ENCODE measurements at places on chromosomes 16 and 17.

DNA sequence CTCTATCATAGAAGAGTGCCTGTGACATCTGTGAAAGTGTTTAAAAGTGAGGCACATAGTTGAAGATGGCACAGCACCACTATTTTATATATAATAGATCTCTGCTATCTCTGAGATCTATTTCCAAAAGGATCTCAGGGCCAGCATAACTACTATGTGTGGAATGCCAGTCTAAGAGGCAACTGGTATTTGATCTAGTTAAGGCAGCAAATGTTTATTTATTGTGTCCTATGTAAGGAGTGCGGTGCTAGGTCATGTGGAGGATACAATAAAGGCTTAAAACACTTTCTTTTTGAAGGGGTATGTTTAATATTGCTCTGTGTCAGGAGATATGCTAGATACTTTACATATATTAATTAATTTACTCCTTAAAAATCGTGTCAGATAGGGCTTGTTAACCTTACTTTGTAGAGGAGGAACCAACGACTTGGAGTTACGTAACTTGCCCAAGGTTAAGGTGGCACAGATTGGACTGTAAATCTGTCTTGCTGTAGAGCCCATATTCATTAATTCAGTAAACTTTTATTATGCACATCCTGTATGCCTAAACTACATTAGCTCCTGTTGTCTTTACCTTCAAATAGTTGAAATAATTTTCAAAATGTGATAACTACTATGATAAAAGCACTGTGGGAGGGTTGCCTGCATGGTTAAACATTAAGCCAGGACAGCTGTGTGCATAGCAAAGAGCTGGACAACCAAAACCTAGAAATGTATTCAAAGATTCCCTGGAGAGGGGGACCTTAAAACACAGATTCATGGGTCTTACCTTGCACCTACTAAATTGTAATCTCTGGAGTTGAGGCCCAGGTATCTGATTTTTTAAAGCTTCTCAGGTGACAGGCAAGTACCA lies 83.3 kb downstream of the NLK start:
- no peak for DNase-seq

- DNase-seq: no peak
Observed at GRCh38 chr17:55279203-55279602, 14.4 kb downstream of the HLF start.

- no peak for DNase-seq
Observed at GRCh38 chr17:19379361-19380065, 1.2 kb downstream of the MAPK7 start.

GRCh38 chr16:12558641-12559040 lies 245.0 kb downstream of the CPPED1 start:
- DNase-seq: no peak

GRCh38 chr17:64968652-64969501 lies 49.6 kb upstream of the LRRC37A3 start:
- no peak for DNase-seq

DNA sequence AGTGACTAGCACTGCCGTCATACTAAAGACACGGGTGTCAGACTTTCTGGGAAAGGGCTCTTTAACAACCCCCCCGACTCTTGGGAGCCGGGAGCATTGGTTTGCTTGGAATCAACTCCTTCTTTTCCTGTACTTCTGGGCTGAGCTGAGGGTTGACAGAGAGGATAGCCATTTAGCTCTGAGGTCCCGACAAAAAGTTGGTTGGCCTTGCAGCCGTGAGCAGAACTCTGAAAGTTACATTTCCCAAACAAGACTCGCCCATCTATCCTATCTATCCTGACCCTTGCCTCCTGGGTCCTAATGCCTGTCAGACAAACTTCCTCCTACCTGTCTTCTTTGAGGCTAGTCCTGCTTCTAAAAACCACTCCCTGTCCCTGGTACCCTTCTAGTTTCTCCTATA lies 460.8 kb upstream of the TOM1L1 start:
- DNase-seq: no peak

- no peak for DNase-seq
Observed at GRCh38 chr17:83183145-83183948, 103.9 kb downstream of the METRNL start.

DNA sequence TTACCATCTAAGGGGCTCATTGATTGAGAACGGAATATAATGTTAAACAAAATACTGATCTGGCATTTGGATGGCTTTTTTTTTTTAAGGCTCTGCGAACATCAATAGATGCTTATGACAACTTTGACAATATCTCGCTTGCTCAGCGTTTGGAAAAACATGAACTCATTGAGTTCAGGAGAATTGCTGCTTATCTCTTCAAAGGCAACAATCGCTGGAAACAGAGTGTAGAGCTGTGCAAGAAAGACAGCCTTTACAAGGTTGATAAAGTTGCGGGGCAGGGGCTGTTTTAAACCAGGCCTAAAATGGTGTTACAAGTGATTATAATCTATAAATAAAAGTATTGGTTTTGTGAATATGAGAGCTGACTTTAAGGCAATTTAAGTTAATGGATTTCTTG lies 22.3 kb downstream of the PTRH2 start:
- DNase-seq: no peak

- no peak for DNase-seq
Observed at GRCh38 chr16:49503256-49504022, 129.8 kb downstream of the C16orf78 start.

- DNase-seq: no peak
Observed at GRCh38 chr16:8718851-8719680, 44.6 kb downstream of the ABAT start.

GRCh38 chr16:80372341-80372740 lies 168.5 kb upstream of the DYNLRB2 start:
- DNase-seq: no peak

GRCh38 chr17:74408815-74409214 lies 23.1 kb upstream of the GPRC5C start:
- no peak for DNase-seq

DNA sequence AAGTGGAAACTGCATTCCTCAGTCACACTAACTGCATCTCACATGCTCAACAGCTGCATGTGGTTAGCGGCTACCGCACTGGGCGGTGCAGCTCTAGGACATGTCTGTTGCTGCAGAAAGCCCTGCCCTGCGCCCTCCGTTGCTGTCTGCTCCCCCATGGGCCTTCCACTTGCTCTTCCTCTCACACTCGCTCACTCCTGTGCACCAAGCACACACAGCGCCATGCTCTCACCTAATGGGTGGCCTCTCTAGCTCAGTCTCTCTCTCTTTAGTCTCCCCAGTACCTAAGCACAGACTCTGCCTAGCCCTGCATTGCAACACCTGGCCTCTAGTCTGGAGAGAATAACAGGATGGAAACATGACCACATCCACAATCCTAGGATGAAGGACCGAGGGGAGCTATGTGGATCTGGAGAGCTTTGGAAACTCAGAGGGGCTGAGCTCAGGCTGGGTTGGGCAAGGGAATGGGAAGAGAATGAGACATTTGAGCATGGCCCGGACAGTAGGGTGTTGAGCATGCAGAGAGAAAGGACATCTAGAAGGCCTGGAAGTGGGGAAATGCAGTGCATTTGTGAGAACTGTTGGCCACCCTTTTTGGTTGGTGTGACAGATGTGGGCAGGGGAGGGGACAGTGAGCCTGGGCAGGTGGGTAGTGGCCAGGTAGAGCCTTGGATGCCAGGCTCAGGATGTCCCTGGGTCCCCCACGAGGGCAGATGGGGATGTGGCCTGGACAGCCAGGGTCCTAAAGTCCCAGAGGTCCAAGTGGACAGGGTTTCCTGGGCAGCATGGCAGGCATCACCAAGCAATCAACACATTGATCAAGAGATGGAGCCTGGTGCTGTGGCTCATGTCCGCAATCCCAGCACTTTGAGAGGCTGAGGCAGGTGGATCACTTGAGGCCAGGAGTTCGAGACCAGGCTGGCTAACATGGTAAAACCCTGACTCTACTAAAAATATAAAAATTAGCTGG lies 16.1 kb downstream of the SGCA start:
- no peak for DNase-seq

- DNase-seq: no peak
Observed at GRCh38 chr17:14306596-14306995, 5.7 kb downstream of the HS3ST3B1 start.

GRCh38 chr16:67979955-67980678 lies at the start of gene DPEP3:
DPEP3 (minus strand) TSS chr16:67980499; CDS start chr16:67980380, 119 bp downstream.
- no peak for DNase-seq

GRCh38 chr17:74992223-74992622 lies 4.8 kb downstream of the CDR2L start:
- no peak for DNase-seq

- DNase-seq: no peak
Observed at GRCh38 chr17:82101767-82102679, 4.0 kb upstream of the FASN start.

GRCh38 chr16:21701271-21701670 lies 37.5 kb downstream of the OTOA start:
- DNase-seq: no peak

DNA sequence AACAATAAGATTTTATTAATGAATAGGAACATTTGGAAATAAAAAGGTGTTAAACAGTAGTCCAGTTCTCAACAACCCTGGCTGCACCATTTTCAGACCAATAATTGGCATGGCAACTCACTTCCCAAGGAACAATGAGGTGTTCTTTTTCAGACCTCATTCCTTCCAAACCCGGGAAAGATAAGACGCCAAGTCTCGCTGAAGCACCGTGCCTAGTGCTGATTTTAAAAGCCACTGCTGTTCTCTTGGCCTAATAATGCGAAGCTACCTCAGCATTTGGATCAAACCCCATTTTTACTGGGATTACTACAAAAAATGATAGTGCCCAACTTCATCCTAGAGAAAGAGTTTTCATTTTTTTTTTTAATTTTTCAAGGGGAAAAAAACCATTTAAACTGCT lies 75.2 kb upstream of the NOL11 start:
- no peak for DNase-seq

GRCh38 chr16:49956915-49957314 lies 68.1 kb upstream of the CNEP1R1 start:
- DNase-seq: no peak

- DNase-seq: no peak
Observed at GRCh38 chr17:33234930-33235685, 58.0 kb downstream of the ASIC2 start.

DNA sequence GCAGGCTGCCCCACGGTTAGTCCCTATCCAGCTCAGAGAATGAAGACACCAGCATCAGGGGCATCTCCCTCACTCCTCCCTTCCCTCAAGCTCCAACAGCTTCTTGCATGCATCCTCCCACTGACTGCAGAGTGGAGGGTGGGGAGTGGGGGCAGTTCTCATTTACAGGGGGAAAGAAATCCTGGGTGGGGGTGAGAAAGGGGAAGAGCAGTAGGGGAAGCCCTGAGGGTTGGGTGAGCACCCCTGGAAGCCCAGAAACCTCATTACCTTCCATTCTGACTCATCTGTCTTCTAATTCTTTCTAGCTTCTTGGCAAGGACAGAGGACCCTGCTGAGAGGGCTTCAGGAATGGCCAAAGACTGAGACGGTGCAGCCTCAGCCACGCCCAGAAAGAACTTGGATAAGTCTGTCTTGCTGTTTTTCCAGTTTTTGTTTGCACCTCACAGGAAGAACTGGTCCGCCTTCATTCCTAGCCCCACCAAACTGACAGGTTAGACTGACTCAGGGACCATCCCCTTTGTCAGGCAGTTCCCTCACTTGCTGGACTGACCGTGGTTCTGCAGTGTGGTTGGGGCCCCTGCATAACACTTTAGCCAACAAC lies 52.5 kb upstream of the WSB1 start:
- no peak for DNase-seq

- no peak for DNase-seq
Observed at GRCh38 chr17:9985646-9986045, 80.6 kb upstream of the RCVRN start.

DNA sequence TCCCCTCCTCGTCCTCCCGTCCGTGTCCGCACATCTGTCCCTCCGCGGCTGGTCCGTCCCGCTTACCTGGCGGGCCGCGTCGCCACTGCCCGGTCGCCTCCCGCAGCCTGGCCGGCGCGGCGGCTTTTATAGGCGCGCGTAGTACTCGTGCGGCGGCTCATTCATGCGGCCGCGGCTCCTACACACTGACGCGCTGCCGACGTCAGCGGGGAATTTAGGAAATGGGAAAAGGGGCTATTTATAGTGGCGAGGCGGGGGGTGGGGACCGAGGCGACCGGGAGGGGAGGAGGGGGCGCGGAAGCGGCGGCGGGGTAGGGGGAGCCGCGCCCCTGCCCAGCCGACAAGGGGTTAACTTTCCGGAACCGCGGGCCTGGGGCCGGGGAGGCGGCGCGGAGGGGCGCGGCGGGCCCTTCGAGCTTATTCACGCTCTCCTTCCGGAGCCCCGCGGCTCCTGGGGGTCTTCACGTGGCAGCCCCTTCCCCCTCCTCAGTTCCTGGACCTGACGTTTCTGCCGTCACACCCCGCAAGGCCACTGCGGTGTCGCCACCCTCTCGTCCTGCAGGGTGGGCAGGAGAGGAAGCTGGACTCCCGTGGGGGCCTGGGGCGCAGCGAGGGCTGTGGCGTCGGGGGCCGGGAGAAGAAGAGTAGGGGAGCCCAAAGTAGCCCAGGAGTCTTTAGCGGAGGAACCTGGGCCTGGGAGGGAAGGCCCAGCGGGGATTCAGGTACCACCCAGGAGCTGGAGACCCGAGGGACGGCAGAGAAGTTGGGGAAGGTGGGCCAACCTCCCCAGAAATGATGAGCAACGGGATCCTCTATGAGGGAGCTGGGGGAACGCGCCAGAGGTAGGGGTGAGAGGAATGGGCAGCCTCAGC lies 3.6 kb upstream of the HIC1 start:
- no peak for DNase-seq

GRCh38 chr16:87392821-87393679 lies 914 bp downstream of the MAP1LC3B start:
- no peak for DNase-seq

DNA sequence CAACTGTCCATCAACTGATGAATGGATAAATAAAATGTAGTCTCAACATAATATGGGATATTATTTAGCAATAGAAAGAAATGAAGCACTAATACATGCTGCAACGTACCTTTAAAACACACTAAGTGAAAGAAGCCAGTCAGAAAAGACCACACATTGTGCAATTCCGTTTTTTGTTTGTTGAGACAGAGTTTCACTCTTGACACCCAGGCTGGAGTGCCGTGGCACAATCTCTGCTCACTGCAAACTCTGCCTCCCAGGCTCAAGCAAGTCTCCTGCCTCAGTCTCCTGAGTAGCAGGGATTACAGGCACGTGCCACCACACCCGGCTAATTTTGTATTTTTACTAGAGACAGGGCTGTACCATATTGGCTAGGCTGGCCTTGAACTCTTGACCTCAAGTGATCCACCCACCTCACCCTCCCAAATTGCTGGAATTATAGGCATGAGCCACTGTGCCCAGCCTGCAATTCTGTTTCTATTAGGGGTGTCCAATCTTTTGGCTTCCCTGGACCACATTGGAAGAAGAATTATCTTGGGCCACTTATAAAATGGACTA lies 40.1 kb downstream of the SCNN1B start:
- DNase-seq: no peak

All from GDM1 (cell line).